ENCODE measurements at places on chromosomes 3 and 15.

GRCh38 chr3:57783186-57784088 lies 27.3 kb downstream of the SLMAP start:
- no peak for DNase-seq

DNA sequence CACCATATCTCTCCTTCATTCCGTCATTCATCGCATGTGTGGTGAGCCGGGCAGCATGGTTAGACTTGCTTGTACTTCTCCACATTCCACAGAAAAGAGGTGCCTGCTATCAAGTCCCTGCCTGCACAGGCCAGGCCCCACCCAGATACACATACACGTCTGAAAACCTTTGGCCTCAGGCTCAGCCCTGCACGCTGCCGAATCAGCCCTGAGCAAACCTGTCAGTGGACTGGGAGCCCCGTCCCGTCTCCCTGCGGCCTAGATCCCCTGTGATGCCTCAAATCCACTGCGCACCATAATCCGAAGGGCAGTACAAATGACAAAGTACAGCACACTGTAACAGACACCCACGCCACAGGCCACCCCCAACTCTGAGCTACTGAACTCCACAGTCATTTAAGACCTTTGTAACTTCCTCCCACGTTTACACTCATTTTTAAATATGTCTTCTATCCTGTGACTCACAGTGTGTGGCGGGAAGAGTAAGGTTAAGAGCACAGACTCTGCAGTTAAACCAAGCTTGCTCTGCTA lies 67.1 kb downstream of the MB21D2 start:
- DNase-seq, result no peak

DNA sequence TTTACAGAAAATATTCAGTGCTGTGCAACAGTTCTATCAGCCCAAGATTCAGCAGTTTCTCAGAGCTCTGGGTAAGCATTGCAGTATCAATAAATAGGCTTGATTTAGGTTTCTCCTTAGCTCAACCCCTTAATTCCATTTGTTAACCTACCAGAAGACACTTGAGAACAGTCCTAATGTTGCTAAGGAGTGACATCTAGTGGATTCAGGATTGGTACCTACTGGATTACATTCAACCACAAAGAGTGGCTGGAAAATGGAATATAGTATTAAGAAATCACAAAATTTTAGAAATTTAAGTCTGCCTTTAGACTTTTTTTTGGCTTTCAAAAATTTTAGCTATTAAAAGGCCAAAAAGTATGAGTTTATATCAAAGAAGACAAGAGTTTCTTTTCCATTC lies 34.7 kb downstream of the POLG start:
- DNase-seq, result no peak

DNA sequence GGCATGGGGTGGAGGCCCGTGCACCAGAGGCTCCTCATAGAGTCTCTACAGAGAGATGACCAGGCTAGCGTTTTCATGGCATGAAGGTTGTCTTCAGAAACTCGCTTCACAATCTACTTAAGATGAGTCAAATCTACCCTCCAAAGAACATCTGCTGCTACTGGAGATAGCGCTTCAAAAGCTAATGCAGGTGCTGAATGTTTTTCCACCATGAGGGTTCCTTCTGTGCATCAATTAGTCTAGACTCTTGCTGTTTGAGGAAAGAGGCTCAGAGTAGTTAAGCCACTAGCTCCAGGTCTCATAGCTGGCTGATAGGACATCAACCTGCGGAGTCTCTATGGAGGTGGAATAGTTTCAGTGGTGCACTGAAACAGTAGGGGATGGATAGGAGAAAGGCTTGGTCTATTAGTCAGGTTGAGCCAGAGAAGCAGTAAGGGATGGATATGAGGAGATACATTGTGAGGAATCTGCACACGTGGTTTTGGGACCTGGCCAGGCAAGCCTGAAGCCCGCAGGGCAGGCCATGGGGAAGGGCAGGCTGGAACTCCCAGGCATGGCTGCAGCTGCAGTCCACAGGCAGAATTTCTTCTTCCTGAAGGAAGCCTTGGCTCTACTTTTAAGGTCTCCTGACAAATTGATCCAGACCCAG lies 117.5 kb downstream of the APBA2 start:
- DNase-seq, result no peak

DNA sequence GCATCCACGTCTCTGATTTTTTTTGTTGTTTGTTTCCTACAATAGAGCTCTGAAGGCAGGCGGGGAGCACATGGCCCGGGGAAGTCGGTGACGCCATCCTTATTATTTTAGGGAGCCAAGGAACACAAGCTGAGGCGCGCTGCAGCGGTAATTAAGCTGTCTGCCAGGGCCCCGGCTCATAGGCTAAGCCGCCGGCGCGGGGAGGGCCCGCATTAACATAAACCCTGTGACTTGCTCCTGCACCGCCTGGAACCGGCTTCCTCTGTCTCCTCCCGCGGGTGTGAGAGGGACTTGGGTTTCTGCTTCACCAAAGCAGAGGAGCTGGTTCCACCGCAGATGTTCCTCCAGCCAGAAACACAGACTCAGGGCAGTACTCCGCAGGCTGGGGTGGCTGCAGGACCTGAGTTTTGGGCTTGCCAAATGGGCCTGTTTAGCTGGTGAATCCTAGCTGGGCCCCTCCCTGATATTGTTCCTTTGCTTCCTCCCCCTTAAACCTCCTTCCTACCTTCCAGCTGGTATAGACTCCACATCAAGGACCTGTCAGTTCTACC lies 25.3 kb downstream of the ANP32A start:
- DNase-seq, result peak; percentile 95

DNA sequence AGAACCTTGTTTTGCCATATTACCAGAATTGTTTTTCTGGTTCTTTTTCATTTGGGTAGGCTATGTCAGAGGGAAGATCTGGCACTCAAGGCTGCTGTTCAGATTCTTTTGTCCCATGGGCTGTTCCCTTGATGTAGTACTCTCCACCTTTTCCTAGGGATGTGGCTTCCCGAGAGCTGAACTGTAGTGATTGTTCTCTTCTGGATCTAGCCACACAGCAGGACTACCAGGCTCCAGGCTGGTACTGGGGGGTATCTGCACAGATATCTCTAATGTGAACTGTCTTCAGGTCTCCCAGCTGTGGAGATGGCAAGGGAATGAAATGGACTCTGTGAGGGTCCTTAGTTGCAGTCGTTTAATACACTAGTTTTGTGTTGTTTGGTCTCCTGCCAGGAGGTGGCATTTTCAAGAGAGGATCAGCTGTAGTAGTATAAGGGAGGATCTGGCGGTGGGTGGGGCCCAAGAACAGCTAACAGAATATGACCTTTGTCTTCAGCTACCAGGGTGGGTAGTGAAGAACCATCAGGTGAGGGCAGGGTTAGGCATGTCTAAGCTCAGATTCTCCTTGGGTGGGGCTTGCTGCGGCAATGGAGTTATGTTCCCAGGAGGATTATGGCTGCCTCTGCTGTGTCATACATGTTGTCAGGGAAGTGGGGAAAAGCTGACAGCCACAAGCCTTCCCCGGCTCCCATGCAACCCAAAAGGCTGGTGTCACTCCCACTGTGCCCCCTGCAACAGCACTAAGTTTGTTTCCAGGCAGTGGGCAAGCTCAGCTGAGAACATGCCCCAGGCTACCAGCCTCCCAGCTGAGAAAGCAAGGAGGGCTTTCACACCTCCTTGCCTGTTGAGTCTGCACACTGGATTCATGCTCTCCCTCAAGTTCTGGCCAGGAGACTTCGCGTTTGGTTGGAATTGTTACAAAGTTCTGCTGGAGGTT lies 252.5 kb downstream of the ISL2 start:
- DNase-seq, result no peak
